ENCODE measurements at places on chromosomes 2 and 18.

- no peak for DNase-seq
These were observed 123.7 kb upstream of the CTDP1 start for GRCh38 chr18:79555885-79556284.

DNA sequence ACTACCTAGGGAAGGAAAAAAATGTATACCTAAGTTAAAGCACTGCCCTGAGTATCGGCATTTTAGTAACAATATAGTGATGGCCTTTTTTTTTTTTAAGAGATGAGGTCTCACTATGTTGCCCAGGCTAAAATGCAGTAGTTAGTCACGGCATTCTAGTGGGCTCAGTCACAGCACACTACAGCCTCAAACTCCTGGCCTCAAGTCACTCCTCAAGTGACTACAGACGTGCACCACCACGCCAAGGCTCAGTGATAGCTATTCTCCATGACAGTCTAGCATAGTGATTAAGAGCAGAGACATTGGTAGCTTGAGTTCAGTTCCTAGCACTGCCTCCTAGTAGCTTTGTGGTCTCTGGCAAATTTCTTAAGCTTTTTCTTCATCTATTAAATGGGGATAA is 27.6 kb downstream of the UBXN2A start:
- no peak for DNase-seq

- no peak for DNase-seq
These were observed 25.4 kb downstream of the BOLL start for GRCh38 chr2:197759625-197760292.

DNA sequence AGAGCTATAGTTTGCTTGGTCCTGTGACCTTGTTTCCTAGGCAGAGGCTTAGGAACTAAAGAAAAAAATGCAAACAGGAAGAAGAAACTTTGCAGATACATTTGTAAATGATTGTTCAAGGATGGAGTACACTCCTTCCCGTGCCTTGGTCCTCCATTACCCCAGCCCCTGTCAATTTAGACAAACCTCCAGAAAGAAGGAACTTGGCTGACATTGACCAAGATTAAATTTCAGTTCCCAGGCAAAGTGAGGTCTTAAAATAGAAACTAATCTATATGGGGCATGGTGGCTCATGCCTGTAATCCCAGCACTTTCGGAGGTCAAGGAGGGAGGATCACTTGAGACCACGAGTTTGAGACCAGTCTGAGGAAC is 179.9 kb upstream of the FN1 start:
- no peak for DNase-seq

DNA sequence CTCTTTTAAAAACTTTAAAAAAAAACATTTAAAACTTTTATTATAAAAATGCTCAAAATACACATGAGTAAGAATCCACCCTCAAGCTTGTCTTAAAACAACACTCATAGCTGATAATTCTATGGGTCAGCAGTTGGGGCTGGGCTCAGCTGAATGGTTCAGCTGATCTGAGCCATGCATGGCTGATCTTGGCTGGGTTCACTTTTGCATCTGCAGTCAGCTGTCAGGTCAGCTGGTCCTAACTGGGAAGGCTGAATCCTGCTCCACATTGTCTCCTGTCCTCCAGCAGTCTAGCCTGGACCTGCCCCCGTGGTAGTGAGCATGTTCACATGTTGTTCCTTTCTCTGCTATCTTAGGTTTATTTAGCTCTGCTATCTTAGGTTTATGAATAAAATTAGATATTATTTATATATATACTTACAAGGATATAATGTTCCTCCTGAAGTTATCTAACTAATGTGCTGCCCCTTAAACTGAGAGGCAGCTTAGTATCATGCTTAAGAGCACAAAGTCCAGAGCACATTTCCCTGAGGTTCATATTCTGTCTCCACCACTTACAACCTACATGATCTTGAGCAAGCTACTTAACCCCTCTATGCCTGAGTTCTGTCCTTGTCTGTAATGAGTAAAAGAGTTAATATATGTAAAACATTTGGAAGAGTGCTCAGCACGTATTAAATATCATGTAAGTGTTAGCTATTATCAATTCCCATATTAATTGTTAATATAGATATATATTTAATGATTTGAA is 309.4 kb downstream of the PTPRM start:
- no peak for DNase-seq

DNA sequence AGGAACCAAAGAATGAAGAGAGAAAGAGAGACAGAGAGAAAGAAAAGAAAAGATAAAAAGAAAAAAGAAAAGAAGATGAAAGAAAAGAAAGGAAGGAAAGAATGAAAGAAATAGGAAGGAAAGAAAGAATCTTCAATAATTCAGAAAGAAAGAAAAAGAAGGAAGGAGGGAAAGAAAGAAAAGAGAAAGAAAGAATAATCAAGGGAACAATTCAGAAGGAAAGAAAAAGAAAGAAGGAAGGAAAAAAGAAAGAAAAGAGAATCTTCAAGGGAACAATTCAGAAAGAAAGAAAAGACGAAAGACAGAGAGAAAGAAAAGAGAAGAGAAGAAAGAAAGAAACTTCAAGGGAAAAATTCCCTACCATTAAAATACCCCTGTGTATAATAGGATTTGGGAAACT is 5.6 kb upstream of the KCTD1 start:
- DNase-seq, result no peak
